ENCODE measurements at places on chromosomes 3 and 15.
A peak's percentile ranks its signal among the peaks of the same experiment; 100 is the strongest.

- no peak for DNase-seq
Measured at GRCh38 chr3:71582036-71582611, 1.4 kb downstream of the FOXP1 start.

DNA sequence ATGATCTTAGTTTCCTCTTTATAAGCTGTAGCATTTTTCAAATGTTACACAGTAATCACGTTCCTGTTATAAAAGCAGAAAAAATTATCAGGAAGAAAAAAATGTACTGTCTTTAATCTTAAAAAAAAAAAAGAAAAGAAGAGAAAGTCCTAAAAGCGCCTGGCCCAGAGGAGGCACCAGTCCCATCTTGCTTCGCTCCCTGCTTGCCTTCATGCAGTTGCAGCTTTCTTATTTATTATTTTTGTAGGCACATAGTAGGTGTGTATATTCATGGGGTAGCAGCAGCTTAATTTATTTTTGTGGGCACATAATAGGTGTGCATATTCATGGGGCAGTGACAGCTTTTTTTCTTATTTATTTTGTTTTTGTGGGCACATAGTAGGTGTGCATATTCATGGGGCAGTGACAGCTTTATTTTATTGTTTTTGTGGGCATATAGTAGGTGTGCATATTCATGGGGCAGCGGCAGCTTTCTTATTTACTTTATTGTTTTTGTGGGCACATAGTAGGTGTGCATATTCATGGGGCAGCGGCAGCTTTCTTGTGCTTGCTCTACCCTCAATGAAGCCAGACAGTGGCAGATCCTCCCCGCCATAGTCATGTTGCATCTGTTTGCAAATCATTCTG lies 5.5 kb upstream of the EHD4 start:
- no peak for DNase-seq

DNA sequence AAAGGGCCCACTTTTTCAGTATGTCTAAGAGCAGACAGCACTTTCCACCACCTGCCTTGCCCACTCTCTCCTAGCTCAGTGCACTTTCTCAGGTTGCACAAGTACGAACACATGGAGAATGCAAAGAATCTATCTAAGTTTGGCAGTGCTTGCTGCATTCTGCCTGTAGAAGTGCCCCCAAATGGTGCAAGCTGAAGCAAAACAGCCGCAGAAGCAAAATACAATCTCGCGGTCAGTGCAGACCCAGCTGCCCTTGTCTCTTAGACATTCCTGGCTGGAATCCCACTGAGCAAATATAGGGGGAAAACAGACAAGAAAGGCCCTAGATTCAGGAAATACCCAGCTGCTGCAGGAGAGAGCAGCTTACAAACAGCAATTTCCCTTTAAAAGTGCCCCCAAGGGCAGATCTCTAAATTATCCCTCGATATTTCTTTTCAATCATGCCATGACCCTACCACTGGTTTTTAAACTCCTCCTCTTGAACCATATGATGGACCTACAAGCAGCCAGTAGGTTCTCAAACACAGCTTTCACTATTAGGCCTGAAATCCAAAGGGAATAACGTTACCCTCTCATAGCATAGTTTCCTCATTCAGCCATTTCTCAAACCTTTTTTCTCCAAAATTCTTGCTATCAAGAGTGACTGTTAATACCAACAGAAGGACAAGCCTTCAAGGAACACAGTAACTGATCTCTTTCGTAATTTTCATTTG lies 67.0 kb downstream of the TNIK start:
- no peak for DNase-seq

GRCh38 chr3:27511724-27512422 lies 27.7 kb upstream of the SLC4A7 start:
- DNase-seq = no peak

DNA sequence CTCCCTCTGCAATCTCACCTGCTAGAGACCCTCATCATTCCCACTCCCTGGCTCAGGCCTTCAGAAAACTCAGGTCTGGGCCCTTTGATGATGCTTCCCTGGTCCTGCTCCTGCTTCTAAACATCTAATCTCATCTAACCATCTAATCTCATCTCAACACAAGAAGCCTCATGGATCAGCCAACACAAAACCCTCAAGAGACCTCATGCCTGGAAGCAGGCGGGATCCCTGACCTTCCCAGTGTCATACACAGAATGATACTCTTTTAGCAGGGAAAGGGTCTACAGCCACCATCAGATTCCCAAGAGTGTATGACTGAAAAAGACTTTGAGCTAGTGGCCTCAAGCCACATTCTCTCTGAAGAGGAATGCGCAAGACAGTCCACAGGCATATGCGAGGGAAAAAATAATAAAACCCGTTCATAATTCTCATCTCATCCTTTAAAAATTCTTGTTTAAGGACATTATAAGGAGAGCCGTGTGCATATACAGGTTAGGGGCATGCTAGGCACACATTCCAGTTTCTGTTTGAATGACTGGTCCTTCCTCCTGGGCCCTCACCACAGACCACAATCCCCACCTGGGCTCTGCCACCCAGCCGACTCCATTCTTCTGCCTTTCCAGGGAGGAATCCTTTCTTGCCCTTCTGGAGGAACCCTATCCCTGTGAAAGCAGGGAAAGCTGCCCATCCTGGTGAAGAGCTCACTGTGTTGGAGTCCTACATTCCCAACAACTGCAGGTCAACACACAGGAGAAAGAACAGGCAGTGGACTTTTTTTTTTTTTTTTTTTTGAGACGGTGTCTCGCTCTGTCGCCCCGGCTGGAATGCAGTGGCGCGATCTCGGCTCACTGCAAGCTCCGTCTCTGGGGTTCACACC lies 2.2 kb downstream of the ZXDC start:
- no peak for DNase-seq

- no peak for DNase-seq
Measured at GRCh38 chr15:92087211-92087610, 233.7 kb downstream of the SLCO3A1 start.

GRCh38 chr15:39444735-39445470 lies 136.0 kb upstream of the THBS1 start:
- no peak for DNase-seq

- DNase-seq = no peak
Measured at GRCh38 chr3:122563717-122564025, 429 bp downstream of the PARP9 start.

DNA sequence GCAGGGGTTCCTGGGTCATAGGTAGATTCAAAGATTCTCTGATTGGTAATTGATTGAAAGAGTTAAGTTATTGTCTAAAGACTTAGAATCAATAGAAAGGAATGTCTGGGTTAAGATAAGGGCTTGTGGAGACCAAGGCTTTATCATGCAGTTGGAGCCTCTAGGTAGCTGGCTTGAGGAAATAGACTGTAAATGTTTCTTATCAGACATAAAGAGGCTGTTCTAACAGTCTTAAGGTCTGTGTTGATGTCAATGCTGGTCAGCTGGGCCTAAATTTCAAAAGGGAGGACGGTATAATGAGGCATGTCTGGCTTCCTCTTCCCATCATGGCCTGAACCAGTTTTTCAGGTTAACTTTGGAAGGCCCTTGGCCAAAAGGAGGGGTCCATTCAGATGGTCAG lies 48.9 kb downstream of the GASK1A start:
- DNase-seq = no peak

DNA sequence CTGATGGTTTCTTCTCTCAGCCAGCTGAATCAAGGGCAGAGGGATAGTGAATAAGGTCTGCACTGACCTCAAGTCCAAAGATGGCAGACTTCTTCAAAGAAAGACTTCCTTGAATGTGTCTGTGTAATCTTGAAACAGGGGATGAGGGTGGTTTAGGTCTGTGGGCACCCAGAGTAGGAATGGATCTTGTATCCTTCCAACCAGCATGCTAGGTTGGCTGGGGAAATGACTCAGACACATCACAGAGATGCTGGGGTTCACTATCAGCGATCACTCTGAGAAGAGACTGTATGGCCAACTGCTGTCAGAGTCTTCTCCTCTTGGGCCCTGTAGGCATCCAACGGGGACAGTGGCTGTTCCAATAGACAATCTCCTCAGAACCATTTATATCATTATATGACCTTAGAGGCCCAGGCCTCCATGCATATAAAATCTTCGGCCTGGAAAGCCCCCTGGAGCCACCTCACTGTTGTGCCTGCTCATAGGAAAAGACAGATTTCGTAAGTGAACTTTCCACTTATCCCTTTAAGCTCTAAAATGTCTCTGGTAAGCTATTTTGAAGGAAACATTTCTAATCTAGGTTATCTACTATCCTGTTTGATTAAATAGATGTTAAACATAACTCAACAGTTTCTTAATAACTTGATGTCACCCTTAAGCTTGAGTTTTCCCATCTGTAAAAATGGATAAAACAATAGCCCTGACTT lies 58.5 kb downstream of the TIPARP start:
- DNase-seq = no peak

GRCh38 chr15:99504071-99504822 lies 61.5 kb upstream of the MEF2A start:
- no peak for DNase-seq

DNA sequence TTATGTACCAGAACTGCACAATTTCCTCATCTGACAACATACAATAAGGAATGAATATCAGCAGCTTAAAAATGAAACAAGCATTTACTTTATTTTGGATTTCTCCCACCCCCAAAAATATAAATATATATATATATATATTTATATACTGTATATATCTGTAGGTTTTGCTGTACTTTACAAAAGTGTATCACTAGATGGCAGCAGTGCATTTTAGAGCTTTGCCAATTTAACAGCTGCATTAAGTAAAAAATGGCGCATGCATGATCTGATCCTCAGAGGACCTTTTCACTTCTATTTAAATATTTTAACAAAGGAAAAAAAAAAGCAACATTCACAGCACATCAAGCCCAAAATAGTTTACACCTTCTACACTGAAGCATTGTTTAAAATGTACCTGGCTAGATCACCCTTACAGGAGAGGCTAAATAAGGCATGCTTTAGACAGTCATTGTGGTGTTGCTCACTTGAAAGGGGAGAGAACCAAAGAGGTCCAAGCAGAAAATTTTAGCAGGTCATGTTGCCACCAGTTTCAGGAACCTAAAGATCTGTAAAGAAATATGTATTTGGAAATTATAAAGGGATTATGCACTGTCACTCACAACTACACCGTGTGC lies 72.6 kb downstream of the NPTN start:
- DNase-seq = peak; percentile 61

GRCh38 chr15:46137443-46137842 lies 502.6 kb downstream of the SQOR start:
- DNase-seq = no peak

GRCh38 chr3:83523470-83524073 lies 1435.2 kb upstream of the CADM2 start:
- peak; percentile 20 for DNase-seq

GRCh38 chr3:126127904-126128303 lies 44.0 kb upstream of the SLC41A3 start:
- no peak for DNase-seq

GRCh38 chr3:17431004-17431403 lies 311.4 kb downstream of the TBC1D5 start:
- DNase-seq = peak; percentile 18

DNA sequence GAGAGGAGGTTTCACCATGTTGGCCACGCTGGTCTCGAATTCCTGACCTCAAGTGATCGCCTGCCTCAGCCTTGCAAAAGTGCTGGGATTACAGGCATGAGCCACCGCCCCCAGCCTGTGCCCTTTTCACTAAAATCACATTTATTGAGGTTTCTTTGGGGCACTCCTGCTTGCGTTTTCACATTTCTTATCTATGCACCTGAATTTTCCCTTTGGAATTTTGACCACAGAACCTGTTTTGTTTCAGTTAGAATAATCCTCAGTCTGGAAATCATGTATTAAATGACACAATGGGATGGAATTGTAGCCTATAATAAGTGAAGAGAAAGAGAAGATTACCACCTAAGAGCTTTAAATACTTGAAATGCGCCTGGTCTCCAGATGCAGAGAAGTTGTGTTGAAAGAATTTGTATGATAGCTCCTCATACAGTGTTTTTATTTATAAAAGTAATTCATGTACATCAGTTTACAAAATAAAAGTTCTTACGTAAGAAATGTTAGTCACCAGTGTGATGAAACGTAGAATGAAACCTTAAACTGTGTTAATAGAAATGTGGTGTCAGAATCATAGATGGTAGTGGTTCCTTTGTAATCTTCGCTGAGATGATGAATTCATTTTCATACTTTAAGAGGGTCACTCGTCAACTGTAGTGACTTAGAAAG lies 107.0 kb downstream of the TCF12 start:
- DNase-seq = peak; percentile 40

GRCh38 chr3:142987080-142987700 lies 14.2 kb upstream of the U2SURP start:
- DNase-seq = no peak

DNA sequence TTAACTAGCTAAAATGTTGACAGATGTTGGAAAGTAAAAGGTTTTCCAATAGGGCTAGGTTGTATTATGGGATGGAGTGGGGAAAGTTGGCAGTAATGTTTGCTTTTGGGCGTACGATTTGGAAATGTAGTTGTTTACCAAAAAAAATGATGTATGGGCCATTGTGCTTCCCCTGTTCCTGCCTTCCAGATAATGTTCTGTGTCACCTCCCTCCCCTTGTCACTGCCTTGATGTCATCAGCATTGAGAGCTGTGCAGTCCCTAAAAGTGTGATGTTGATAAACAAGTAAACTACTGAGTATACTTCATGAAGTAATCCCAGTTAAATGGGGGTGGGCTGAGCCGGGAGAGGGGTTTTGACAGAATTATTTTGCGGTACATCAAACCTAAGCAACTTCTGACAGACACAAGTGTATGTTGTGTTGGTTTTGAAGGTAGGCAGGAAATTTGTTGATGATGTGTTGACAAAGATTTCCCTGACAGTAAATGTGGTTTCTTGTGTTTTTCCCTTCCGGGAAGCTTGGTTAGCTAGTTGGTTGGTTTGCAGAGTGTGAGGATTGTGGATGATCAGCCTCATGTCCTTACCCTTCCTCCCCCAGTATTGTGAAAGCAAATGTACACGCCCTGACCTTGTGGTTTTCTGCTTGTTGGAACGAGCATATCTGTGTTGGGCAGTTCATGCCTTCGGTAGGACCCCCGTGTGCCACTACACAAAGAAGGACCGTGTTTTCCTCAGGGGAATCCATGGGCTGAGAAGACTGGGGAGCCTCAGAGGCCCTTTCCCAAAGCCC lies 87.3 kb downstream of the PGPEP1L start:
- no peak for DNase-seq

- DNase-seq = no peak
Measured at GRCh38 chr3:78951342-78951945, 816.4 kb downstream of the ROBO1 start.

- DNase-seq = no peak
Measured at GRCh38 chr15:31261266-31262142, 65.1 kb upstream of the KLF13 start.

DNA sequence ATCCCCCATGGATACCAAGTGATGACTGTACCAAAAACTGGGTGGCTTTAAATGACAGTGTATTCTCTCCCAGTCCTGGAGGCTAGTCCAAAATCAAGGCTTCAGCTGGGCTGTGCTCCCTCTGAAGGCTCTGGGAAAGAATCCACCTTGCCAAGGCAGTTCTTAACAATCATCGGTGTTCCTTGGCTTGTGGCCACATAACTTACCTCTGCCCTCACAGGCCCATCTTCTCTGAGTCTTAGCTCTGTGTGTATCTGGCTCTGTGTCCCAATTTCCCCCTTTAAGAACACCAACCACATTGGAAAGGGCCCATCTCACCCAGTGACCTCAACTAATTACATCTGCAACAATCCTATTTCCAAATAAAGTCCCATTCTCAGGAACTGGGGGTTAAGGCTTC lies 503.0 kb upstream of the PROK2 start:
- DNase-seq = no peak

Data from fibroblast of skin of left quadriceps (primary cell).